ENCODE measurements at places on chromosomes 16 and 17.
A peak's percentile ranks its signal among the peaks of the same experiment; 100 is the strongest.

GRCh38 chr17:8622191-8622590 is 8.3 kb downstream of the MYH10 start:
- DNase-seq = no peak

- no peak for DNase-seq
These were observed 42.5 kb upstream of the CBFA2T3 start for GRCh38 chr16:89019511-89019910.

GRCh38 chr17:58969156-58969555 is 137.5 kb downstream of the TRIM37 start:
- no peak for DNase-seq

- no peak for DNase-seq
These were observed 250.0 kb downstream of the PRKCA start for GRCh38 chr17:66552371-66552770.

- peak; percentile 91 for DNase-seq
These were observed 34.7 kb downstream of the YPEL2 start for GRCh38 chr17:59366040-59366757.

DNA sequence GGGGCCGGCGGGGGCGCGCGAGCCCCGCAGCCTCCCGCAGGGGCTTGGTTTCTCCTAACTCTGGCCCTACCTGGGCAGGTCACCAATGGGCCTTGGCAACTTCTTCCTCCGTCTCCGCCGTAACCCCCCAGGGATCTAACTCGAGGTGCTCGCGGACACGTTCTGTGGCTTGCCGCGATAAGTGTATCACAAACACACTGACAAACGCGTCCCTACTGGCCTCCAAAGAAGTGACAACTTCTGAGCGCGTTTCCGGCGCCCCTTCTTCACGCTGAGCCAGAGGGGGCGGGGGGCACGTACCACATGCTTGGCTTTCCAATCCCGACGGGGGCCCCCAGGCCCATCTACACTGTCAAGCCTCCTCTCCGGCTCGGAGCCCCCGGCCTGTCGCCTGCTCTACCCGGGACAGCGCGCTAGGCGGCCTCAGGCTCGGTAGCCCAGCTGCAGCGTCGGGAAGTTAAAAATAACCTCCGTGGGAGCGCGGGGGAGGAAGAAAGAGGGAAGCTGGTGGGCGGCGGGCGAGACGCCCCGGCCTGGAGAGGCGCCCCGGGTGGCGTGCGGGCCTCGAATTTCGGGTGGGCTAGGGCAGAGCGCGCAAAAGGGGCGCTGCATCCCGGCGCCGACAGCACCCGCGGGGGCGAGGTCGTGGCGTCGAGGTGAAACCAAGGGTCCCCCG is 725 bp upstream of the SPHK1 start:
- peak; percentile 78 for DNase-seq

GRCh38 chr16:72464597-72465368 is 292.8 kb upstream of the PMFBP1 start:
- DNase-seq = no peak

- no peak for DNase-seq
These were observed 76.7 kb downstream of the C16orf95 start for GRCh38 chr16:87240211-87241136.

GRCh38 chr16:23274968-23275367 is 27.1 kb upstream of the SCNN1B start:
- DNase-seq = peak; percentile 22

DNA sequence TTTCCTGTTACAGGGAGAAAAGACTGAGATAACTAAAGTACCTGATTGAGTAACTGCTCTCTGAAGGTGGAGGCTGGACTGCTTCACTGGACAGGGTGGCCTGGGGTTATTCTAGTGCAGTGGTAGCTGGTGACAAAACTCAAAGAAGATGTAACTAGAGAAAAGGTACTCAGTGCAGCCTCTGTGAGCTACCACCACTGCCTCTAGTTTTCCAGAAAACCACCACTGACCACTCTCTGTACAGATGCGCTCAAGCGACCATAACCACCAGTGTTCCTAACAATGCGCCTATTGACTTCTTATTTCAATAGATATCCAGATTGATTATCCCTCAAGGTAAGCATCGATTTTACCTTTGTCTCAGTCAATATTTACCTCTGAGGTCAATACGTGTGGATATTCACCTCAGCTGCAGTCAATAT is 492.2 kb downstream of the WWOX start:
- DNase-seq = no peak

- peak; percentile 58 for DNase-seq
These were observed 9.9 kb downstream of the CYGB start for GRCh38 chr17:76527430-76528111.

DNA sequence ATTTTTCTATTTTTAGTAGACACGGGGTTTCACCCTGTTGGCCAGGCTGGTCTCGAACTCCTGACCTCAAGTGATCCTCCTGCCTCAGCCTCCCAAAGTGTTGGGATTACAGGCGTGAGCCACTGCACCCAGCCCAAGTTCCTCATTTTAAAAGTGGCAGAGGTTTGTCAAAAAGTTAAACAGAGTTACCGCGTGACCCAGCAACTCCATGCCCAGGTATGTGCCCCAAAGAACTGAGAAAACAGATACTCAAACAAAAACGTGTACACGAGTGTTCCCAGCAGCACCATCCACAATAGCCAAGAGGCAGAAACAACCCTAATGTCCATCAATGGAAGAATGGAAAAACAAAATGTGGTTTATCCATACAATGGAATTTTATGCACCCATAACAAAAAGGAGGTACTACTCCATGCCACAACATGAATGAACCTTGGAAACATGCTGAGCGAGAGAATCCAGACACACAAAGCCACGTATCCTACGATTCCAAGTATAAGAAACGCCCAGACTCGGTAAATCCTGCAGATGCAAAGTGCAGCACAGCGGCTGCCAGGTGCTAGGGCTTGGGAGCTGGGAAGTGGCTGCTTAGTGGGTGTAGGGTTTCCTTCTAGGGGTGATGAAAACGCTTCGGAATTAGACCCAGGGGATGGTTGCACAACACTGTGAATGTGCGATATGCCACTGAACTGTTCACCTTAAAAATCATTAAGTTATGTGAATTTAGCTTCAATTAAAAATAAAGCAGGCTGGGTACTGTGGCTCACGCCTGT is 24.8 kb downstream of the ADCY9 start:
- DNase-seq = no peak

DNA sequence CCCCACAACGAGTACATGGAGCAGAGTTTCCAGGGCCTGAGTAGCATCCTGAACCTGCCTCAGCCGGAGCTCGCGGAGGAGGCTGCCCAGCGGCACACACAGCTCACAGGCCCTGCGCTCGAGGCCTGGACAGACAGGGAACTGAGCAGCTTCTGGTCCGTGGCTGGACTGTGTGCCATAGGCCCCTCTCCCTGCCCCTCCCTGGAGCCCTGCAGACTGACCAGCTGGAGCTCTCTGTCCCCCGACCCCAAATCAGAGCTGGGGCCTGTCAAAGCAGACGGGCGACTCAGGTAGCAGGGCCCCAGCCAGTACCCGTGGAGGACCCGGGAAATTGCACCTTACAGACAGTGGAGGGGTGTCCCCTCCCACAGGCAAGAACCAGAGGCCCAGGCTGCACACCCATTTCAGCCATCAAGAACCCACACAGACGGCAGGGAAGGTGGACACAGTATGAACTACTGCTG is 13.0 kb downstream of the MRPL27 start:
- no peak for DNase-seq

DNA sequence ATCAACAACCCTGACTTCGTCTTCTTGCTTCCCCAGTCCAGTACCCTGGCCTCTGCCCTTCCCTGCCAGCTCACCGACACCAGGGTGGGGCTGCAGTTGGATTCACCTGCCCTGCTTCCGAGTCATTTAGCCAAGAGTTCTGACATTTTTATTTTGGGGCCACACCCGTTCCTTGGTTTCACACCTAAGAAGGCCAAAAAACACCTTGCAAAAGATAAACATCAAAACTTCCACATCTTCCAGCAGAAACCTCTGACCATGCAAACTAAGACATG is 41.8 kb upstream of the GFOD2 start:
- DNase-seq = no peak

DNA sequence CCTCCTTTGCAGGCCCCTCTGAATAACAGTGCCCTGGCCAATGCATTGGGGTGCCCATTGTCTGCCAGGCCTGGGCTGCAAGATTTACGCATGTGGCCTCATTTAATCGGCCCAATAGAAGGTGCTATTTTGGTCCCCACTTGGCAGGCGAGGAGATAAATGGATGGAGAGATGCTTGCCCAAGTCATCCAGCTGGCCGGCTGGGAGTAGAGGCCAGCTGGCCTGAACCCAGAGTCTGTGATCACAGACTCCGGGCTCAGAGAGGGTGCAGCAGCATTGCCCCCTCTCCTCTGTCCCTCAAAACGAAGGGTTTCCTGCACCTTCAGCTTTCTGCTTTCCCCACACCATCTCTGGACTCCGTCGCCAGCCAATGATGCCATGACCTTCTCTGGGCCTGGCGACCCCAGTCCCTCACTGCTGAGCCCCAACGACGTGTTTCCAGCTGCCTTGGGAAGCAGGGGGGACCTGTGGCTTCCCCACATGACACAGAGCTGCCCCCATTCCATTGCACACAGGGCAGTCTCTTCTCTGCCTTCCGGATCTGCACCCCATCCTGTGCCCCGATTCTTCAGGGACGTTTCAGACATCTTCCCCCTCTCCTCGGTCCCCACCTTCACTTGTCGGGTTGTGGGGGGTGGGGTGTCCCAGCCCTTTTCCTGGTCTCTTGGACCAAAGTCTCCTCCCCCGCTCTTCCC is 3.5 kb upstream of the ADGRG1 start:
- no peak for DNase-seq

- no peak for DNase-seq
These were observed 74.7 kb downstream of the KLHDC4 start for GRCh38 chr16:87690911-87691685.

DNA sequence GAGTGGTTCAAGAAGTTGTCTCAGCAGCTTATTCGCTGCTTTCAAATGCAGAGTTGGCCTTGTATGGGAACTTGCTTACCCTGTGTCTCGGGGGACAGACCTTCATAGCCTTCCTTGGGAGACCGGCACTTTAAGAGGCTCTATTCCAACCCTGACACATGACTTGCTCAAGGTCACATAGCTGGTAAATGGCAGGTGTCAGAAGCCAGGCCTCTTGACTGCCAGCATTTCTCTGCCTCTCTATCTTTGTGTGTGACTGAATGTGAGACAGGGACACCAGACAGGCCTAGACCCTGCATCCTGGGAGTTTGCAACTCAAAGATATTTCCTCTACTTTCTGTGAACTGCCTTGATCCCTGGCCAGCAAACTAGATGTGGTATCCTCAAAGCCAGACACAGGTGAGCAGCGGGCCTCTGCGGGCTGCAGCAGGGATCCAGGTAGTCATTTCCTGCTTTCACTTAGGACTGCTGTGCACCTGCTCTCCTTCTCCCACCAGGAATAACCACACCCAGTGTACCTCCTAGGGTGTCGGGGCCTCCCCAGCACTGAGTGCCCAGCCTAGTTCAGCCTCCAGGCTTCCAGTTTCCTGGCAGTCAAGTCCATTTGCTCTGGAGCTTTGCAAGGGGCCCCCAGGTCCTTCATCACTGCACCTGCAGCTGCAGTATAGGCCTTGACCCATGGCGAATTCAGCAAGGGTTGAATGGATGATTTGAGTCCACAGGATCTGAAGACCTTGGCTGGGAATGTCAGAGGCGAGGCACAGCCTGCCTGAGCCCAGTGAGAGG is 116.6 kb upstream of the TNRC6C start:
- DNase-seq = no peak

DNA sequence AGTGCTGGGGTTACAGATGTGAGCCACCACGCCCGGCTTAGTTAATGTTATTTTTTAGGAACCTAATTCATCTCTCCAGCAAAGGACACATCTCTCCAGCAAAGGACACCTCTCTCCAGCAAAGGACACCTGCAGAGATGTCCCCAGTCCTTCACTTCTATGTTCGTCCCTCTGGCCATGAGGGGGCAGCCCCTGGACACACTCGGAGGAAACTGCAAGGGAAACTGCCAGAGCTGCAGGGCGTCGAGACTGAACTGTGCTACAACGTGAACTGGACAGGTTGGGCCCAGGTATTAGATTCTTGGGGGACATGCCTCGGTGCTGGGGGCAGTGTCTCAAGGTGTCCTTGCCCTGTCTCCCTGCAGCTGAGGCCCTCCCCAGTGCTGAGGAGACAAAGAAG is 4.7 kb downstream of the PFAS start:
- no peak for DNase-seq
